Amygdala (tissue), 56 donors: ENCODE measurements at places on chromosomes 4 and X.

GRCh38 chr4:86582410-86582809 is 11.7 kb upstream of the PTPN13 start:
- no peak for DNase-seq

GRCh38 chr4:48944252-48944651 is 37.7 kb upstream of the OCIAD2 start:
- no peak for DNase-seq

GRCh38 chr4:56078866-56079265 is 130.1 kb downstream of the CEP135 start:
- DNase-seq: no peak

- DNase-seq: no peak
These were observed 168.7 kb upstream of the GALNTL6 start for GRCh38 chr4:171644430-171645057.

- DNase-seq: no peak
These were observed 2.7 kb downstream of the FAM120C start for GRCh38 chrX:54180403-54180802.

GRCh38 chr4:188130355-188130754 is 8.9 kb upstream of the TRIML1 start:
- DNase-seq: no peak

GRCh38 chr4:5887361-5888221 is 5.3 kb downstream of the CRMP1 start:
- no peak for DNase-seq

DNA sequence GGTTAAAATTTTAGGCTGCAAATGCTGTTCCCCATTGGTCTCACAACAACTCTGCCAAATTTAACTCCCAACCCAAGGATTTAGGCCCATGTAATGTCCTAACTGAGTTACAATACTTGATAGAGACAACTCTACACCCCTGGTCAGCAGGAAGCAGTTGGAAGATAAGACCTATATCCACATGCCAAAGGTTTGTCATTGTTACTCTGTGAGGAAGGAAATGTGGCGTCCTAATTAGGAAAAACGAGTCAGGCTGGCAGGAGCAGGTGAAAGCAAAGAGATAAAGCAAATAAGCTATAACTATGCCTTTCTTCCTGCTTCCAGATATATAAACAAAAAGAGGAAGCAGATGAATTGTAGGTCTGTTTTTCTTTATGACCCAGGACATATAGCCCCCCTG is 69.1 kb downstream of the SPIN4 start:
- DNase-seq: no peak

DNA sequence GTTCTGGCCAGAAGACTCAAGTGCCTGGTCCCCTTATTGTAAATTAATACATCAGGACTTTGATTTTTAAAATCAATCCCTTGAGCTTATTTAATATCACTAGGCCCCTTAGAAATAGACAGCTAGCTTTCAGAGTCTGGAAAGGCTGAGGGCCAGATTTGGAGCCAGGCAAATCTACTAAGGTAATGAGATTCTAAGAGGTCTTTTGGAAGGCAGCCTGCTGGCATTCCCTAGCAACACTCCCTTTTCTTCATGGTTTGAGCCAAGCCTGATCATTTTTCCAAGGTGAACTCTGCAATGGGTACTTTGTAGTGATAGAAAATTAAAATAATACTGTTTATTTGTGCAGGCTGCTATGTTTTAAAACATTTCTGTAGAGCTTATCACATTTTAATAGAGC is 378.5 kb downstream of the FAT4 start:
- DNase-seq: no peak

DNA sequence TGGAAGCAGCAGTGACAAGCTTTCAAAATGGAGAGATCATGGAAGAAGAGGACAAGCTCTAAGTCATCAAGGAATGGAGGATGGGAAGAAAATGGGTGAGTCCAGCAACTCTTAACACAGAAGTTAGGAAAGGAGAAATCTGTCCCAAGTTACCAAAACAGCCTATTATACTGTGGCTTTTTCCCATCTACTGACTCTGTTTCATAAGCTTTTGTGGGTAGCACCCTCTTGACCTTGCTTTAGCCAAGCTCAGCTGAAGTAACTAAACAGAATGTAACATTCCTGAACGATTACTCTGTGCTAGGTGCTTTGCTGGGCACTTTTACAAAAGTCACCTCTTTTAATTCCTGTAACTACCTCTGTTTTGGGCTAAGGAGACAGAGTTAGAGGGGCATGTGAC is 54.9 kb downstream of the MAP7D2 start:
- DNase-seq: no peak

DNA sequence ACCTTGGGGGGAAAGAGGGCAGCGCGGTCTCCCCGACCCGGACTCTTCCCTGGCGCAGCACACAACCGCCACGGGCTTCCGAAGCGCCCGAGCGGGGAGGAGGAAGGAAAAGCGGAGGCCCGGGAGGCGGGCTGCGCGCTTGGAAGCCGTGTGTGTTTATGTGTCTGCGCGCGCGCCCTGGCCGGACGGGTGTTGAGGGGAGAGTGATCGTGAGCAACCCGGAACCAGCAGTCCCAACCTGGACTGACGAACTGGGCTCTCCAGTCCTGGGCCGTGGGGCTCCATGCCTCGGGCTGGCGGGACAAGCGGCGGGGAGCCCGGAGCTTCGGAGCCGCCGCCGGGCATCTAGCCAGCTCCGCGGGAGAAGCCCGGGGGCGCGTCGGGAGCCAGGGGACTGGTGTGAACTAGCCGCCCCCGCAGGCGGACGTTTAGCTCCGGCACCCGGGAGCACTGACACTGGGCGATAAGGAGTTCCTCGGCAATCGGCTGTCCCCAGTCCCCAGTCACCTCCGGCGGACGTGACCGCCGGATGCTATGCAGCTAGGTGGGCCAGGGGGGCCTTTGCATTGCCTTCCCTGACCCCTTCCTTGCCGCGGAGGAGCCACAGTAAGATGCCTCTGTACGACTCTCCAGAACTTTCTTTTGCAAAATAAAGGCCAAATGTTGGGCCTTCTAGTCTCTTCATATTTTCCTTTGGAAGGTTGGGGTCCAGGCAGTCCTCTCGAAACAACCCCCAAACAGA is 74.8 kb upstream of the BCOR start:
- no peak for DNase-seq

DNA sequence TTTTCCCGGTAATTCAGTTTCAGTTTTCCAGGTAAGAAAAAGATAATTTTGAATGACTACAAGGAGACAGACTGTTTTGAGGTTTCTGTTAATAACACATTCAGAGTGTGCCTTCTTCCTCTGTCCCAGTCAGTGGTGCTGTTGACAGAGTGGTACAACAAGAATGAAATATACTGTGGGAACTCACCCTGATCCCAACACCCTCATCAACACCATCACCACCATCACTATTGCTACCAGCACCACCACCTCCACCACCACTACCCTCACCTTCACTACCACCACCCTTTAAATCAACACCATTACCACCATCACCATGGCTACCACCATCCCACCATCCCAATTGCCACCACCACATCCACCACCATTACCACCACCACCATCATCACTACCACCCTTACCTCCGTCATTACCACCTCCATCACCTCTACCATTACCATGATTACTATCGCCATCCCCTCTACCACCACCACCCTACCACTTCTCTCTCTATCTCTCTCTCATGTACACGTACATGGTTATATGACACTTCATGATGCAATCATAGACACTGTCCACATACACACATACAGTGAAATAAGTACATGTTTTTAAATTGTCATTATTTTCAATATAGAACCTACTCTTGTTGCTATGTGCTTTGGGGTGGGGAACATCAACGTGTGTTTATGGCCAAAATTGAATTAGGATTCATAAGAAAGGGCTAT is 91.5 kb downstream of the MAMLD1 start:
- DNase-seq: no peak

- DNase-seq: no peak
These were observed 1.1 kb upstream of the USP38 start for GRCh38 chr4:143183513-143184216.

DNA sequence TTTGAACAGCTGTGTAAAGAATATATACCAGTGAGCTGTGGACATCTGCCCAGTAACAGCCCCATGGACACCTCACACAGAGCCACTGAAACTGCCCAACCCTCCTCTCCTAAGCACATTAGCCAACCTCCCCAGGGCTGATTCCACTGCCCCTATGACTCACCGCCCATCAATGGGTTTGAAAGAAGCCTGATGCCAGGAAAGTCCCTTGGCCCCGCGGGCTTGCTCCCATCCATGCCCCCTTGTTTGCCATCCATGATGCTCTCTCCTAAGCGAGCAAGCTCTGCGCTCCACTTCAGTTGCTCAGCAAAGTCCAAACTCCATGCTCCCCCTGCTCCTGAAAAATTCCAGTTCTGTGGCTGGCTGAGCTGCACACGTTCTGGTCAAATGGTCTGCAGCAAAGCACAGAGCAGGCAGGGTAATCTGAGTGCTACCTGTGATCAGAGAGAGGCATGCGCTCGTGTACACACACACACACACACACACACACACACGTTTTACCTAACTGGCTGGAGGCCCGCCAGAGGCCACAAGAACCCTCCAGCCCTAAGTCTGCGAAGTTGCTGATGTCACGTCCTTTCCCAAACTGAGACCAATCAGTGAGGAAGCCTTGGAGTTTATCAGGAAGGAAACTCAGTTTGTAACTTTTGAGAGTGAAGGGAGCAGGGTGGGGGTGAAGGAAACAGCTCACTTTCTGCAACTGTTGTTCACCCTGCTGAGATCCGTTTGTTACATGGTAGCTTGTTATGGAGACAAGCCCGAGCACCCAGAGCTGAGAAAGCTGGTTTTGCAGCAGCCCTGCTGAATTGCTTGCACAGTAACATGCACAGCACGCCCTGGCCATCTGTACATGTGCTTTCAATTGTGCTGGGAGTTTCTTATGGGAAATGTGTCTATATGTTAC is at the start of gene ASB9:
Gene ASB9, minus strand, starts transcription at position 466 of the 904 bp plus-strand sequence. Its CDS starts 209 bp downstream, at position 257.
- DNase-seq: no peak

DNA sequence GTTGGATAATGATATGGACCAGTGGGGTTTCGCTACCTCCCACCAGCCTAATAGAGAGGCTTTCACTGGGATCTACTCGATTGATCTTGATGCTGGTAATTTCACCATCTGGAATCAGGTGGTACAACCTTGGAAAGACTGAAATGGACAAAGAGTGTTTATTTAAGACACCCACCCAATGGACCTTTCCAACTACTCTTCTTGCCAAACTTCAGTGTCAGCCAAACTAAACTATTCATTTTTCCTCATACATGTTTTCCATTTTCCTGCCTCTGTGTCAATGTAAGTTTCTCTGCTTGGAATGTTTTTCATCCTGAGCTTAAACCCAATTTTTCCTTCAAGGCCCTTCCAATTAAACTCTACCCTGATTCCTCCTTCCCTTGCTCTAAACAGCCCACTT is 92.6 kb downstream of the LNX1 start:
- DNase-seq: no peak

DNA sequence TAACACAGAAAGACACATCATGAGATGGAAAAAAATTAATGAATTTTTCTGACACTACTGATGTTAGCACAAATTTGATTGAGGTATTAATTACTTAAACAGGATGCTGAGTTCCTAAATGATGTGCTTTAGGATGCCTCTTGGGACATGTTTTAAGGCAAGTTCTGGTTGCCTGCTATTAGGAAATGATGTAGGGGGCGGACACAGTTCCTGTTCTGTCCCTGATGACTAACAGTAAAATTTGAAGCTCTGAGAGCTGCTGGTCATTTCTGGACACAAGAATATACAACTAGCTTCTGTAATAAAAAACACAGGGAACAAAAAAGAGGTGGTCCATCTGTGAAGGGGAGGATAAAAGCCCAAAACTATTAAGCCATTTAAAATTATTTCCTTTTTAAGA is 163.2 kb upstream of the ETNPPL start:
- no peak for DNase-seq

GRCh38 chrX:30831082-30831481 is 58.0 kb downstream of the TAB3 start:
- no peak for DNase-seq
